Amniotic epithelial cell (primary cell): ENCODE measurements at places on chromosomes 6 and 20.

DNA sequence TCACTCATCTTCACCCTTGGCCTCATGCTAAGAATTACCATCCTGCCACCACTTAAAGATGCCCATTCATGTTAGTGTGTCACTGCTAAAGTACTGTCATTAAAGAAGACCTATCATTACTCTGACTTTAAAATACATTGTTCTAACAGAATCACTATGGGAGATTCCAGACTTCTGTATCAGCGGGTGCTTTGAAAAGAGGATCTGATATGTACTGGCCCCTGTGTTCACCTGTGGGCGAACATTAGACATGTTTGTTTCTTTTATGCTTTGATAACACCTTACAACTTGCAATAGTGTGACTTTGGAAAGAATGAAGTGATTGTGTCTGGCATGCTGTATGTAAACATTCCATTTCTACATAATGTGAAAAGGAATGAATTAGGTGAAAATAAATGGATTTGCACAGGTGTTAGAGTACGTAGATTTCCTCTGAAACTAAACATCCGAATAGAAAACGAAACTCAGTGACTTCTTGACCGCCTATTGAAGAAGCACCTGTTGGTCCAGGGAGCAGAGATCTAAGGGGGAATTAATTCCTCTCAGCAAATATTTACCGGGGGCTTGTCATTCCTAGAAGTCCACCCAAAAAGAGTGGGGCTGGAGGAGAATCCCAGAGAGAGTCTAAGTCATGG lies 132.3 kb downstream of the CARMIL1 start:
- no peak for DNase-seq

- DNase-seq, result no peak
These were observed 56.7 kb downstream of the TRIM38 start for GRCh38 chr6:26019261-26019830.

- DNase-seq, result no peak
These were observed 31.4 kb downstream of the HIVEP2 start for GRCh38 chr6:142913511-142914047.

DNA sequence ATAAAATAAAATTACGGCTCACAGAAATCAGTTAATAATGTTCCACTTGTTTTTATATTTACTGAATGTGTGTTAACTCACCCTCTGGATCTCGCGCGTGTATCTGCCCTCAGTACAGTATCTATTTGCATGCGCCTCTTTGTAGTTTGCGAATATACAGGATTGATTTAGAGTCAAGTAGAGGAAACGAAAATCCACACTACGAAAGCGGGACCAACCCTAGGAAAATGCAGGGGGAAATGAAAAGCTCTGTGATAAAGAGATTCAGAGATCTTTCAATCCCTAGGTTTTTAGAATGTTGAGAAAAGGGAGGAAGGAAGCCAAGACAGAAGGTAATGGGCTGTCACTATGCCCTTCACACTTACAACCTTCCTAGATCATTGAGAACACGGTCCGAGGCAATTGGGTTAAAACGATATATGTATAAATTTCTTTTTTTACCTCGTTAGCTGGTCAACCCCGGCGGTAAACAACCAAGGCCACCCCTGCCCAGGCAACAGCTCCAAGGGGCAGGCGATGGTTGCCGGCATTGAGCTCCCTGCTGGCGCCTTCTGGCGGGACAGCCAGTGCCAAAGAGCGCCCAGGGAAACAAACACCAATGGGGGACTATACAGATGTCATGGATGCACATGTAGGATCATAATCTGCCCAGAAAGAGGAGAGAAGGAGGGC lies 792 bp upstream of the FUT9 start:
- DNase-seq, result no peak

DNA sequence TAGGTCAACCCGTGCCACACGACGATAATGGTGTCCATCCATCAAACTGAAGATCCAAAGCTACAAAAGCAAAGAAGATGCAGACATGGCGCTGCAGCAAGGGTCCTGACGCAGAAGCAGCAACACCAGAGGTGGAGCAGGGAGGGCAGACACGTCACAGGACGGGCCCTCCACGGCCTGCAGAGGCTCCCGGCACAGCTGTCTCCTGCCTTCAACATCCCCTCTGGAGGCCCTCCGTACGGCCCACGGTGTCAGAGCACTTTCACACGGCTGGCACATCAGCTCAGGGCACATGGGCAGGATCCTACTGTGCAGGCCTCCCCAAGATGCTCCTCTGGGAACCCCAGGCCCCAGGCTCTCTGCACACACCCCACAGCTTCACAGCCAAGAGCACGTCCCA lies 37.6 kb downstream of the WDR27 start:
- DNase-seq, result no peak

- DNase-seq, result no peak
These were observed 45.4 kb downstream of the RARS2 start for GRCh38 chr6:87544474-87544735.

GRCh38 chr6:100988391-100988984 lies 107.4 kb upstream of the ASCC3 start:
- no peak for DNase-seq

DNA sequence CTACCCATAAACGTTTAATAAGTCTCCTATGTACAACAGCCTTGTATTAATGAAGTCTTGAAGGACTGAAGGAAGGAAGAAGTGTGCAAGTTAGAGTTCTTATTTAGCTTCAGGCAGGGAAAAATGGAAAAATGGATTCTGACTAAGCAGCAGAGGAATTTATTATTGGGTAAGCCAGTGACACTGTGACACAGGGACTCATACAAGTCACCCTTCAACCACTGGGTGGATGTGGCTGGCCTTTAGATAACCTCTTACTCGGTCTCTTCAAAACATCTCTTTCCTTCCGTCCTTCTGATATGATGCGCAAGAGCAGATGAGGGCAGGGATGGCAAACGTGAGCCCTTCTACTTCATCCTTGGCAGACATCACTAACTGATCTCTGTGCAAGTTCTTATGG lies 145.6 kb downstream of the DHX35 start:
- no peak for DNase-seq

GRCh38 chr20:910132-910869 lies 5.8 kb downstream of the ANGPT4 start:
- no peak for DNase-seq

DNA sequence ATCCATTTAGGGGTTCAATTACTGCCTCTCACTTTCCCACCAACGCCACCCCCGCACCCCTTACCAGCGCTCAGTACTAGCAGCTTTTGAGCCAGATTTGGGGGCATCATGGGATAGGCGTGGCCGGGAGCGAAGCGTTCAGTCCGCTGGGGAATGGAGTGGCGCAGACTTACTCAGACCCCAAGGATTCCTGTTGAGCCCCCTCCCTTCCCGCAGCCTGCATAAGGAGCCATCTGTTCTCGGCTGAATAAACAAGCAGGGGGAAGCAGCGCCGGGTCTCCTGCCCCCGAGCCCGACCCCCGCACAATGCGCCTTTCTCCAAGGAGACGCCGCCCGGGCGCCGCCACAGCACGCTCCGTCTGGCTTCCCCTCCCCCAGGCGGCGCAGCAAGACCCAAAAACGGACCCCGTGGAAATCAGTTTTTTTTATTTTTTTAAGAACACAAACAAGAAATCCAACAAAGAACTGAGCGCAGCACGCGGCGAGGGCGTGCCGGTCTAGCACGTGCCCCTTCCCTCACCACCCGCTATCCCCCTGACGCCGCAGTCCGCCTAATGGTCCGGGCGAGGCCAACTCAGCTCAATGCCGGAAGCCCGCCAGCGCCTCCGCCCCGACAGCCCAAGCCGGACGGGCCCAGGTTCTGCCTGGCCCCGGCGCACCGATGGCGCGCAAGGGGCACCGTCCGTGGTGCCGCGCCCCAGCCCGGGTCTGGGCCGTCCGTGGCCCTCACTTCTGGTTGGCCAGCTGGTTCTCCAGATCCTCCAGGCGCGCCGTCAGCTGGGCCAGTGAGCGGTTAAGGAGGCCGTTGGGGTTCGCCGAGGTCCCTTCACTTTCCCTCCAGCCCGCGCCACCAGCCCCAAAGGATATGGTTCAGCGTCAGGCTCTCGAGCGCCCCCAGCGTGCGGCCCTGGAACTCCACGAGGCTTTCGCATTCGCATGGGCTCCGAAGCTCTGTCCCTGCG lies 13.3 kb upstream of the RBPJL start:
- peak; percentile 37 for DNase-seq

GRCh38 chr6:40998661-40999060 lies 40.4 kb downstream of the UNC5CL start:
- DNase-seq, result no peak

DNA sequence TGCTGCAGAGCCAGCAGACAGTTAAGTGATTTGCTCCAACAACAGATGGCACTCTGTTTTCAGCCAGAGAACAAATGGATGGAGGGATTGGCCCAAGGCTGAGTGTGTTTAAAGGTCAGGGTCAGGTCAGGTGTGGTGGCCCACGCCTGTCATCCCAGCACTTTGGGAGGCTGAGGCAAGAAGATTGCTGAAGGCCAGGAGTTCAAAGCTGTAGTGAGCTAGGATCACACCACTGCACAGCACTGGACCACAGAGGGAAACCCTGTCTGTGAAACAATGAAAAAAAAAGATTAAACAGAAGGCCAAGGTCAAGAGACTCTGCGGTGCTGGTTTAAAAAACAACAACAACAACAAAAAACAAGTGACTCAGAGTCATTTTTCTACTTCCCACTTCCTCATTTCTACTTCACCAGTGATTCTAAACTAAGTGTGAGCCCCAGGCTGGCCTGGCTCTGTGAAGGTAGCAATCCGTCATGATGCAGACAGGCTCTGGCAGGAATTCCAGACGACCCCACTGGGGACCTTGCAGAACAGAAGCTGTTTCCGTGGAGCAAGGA lies 42.5 kb upstream of the ARMC2 start:
- DNase-seq, result no peak

DNA sequence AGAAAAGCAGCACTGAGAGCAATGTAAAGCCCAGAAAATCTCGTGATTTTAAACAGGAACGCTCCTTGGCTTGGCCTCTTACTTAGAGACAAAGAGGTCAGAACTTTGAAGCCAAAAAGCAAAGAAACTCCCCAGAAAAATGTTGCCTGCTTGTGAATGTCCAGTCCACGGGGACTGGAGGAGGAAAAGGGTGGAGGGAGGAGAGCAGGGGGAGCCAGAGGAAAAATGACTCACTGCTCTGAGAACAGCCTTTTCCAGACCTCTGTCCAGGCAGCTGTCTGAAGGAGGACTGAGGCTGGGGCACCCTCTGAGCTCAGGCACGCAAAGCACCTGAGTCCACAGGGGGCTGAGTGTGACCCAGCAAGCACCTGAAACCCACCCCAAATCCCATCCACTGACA lies 64.7 kb downstream of the TRAM2 start:
- peak; percentile 88 for DNase-seq

DNA sequence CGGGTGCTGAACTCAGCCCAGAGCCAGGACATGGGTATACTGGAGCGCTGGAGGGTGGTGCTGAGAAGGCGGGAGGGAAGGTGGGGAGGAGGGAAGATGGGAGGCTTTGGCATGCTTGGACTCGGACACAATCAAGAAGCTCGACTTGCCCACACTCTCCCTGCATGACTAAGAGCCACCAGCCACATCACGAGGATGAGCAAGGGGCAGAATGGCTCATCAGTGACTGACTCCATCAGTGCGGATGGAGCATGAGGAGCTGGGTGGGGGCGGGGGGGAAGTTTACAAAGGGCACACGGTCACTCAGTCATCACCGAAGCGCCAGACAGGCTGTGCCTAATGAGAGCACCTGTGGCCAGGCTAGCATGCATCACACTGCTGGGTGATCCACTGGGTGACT lies 222.8 kb downstream of the KIF16B start:
- peak; percentile 24 for DNase-seq

DNA sequence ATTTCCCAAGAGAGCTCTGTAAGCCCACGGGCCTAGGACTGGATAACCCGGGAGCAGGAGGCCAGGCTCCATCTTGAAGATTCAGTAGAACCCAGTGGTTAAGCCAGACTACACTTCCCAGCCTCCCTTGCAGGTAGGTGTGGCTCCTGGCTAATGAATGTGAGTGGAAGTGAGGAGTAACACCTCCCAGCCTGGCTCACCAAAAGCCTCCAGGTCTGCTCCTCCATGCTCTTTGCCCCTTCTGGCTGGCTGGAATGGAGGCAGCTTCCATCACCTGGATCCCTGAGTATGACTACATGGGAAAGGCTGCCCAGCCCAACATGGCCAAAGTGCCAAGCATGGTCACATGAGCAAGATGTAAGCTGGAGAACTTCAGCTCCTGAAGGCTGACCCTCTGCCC lies 9.7 kb downstream of the LRRN4 start:
- no peak for DNase-seq

- no peak for DNase-seq
These were observed 273.4 kb downstream of the MEI4 start for GRCh38 chr6:77926198-77926751.

DNA sequence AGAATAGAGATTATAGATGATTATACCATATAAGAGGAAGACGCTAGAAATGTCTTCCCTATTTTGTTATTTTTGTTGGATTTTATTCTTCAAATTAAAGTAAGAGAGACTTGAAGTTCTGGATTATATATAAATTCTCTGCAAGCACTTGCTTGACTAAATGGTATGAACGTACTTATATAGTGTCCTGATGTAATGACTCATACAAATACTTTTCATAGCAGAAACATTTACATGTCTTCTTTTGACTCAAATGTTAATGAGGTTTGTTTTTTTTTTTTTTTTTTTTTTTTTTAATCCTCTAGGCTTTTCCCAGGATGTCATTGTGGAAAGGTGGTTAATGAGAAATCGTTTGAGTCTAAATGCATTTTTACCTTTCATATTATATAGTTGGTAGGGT lies 55.0 kb downstream of the PDE7B start:
- DNase-seq, result peak; percentile 63

GRCh38 chr6:169668203-169668847 lies 33.5 kb downstream of the WDR27 start:
- no peak for DNase-seq

DNA sequence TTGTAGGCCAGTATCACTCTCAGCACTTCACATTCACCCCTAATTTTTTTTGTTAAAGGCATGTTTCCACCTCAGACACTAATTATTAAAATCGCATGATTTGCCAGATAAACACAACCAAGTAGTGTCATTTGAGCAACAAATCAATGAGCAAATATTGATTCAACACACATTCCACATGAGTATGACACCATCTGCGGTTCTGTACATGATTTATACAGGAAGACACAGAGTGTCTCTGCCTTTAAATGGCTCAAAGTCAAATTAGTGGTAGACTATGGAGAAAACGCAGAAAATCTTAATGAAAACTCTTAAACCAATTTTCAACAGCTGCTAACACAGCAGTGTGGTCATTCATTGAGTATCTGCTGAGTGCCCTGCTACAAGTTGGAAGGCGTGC lies 300.2 kb downstream of the SOX4 start:
- DNase-seq, result no peak

GRCh38 chr6:56407883-56408410 lies 160.6 kb upstream of the COL21A1 start:
- no peak for DNase-seq

GRCh38 chr6:131995917-131996316 lies 44.7 kb upstream of the CCN2 start:
- peak; percentile 78 for DNase-seq

- no peak for DNase-seq
These were observed 320.7 kb downstream of the RNF144B start for GRCh38 chr6:18707714-18708439.

GRCh38 chr6:88547768-88548167 lies 381.6 kb upstream of the CNR1 start:
- DNase-seq, result no peak

GRCh38 chr20:16005915-16006493 lies 567.2 kb downstream of the KIF16B start:
- DNase-seq, result no peak
